GM23248 (cell line): ENCODE measurements at places on chromosomes 11 and 22.

GRCh38 chr22:35317680-35318290 is 18.1 kb downstream of the TOM1 start:
- no peak overlapping the region for H3K27ac ChIP-seq
- peaks cover 22% of the 10 kb centered on the region for H3K4me1 ChIP-seq
- no peaks in the 10 kb centered on the region for H3K27me3 ChIP-seq
- H3K4me3 ChIP-seq, result no peak overlapping the region
- H3K36me3 ChIP-seq, result peaks cover 13% of the 10 kb centered on the region; the same call in 1 of the 2 replicates
- DNase-seq, result no peak

- H3K27ac ChIP-seq, result no peak overlapping the region
- no peaks in the 10 kb centered on the region for H3K36me3 ChIP-seq
- no peaks in the 10 kb centered on the region for H3K4me1 ChIP-seq
- DNase-seq, result no peak
Measured at GRCh38 chr22:35463231-35463933, 63.4 kb downstream of the MCM5 start.

- peak; percentile 89 for DNase-seq
- no peaks in the 10 kb centered on the region for H3K27me3 ChIP-seq
- H3K4me3 ChIP-seq, result no peak overlapping the region
- H3K27ac ChIP-seq, result peak overlapping the region; percentile 49
Measured at GRCh38 chr22:31474743-31475142, 14.9 kb downstream of the EIF4ENIF1 start.

DNA sequence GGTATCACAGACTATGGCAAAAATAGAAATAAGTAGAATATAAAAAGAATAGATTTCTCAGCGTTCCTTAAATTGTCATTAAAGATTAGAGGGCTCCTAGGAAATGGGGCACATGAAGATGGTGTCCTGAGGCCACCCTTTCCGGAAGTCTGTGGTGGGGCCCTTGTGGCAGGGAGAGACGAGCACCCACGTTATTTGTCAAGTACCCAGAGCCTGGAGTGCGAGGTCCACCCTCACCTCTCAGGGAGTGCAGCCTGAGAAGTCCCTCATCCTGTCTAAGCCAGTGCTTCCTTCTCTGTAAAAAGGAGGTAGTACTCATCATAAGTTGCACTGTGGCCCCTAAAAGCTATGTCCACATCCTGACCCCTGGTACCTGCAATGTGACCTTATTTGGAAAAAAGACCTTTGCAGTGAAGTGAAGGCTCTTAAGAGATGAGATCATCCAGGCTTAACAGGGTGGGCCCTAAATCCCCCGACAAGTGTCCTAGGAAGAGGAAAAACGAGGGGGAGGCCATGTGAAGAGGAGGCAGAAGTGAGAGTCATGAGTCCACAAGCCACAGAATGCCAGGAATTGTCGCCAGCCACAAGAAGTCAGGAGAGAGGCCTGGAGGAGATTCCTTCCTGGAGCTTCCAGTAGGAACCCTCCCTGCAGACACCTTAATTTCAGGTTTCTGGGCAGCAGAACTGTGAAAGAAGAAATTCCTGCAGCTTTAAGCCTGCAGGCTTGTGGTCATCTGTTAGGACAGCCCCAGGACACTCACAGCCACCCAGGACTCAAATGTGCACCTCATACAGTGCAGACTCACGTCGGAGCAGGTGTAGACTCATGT is 76.8 kb upstream of the CCND1 start:
- no peak overlapping the region for H3K27ac ChIP-seq
- DNase-seq, result peak; percentile 48
- no peaks in the 10 kb centered on the region for H3K27me3 ChIP-seq
- no peaks in the 10 kb centered on the region for H3K36me3 ChIP-seq
- H3K4me3 ChIP-seq, result no peak overlapping the region
